ENCODE measurements at places on chromosomes 4 and X. TPM values are rescaled to one million over a fixed set of nuclear protein-coding genes. Genes with fewer than 3 reads are reported as not detected.

Gene SUPT20HL1
- total RNA-seq = not detected

Gene COX7B2
- total RNA-seq = not detected

Gene NAT8L
- 3.3 TPM for total RNA-seq

Gene GAGE2A
- not detected for total RNA-seq

Gene RBM46
- total RNA-seq = not detected

Gene CFAP47
- 0.09 TPM for total RNA-seq

Gene GPRASP1
- 4.0 TPM for total RNA-seq

Gene GRIA3
- 3.8 TPM for total RNA-seq

Gene DMP1
- total RNA-seq = not detected

Gene OCIAD2
- 16.5 TPM for total RNA-seq

Gene RAP2C
- 8.0 TPM for total RNA-seq

Gene UPF3B
- 1.9 TPM for total RNA-seq

Gene ERCC6L
- total RNA-seq = not detected

DNA sequence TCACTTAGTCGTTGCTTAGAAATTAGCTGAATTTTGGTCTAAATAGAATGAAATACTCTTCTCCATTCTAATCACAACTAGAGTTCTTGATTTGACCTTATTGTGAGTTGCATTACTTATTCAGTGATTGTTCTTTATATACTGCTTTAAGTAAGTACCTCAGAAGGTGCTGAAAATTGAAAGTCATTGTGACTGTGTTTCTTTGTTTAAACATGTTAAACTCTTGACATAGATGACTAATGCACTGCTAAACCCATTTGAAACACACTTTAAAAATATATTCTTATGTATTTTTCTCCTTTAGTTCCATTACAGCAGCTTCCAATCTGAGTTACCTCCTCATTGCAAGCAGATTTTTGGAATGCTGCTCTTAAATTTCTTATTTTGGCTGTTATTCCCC is 9.1 kb downstream of the TSPAN7 start:
- no peak for DNase-seq

GRCh38 chrX:13906093-13906492 is 89.2 kb upstream of the GPM6B start:
- no peak for DNase-seq

GRCh38 chrX:109036624-109037023 is 300.3 kb upstream of the IRS4 start:
- DNase-seq = no peak

GRCh38 chr4:123874063-123874462 is 477.5 kb downstream of the SPRY1 start:
- DNase-seq = no peak

DNA sequence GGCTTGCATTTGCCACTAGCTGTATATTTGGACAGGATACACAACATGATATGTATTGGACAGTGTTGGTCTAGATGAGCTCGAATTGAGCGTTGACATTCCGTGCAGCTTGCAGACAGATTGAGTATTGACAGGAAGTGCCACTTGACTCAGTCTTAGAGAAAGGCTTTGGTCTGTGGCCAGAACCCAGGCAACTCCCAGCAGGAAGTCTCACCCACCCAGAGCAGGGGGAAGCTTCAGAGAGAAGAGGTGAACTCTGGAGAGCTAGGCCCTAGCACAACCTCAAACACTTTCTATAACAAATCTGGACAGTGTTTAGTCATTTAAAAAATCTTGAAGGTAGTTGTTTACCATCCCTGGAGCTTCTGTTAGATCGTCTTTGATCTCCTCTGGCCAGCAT is 280.5 kb downstream of the FBXW7 start:
- no peak for DNase-seq

- DNase-seq = no peak
Observed at GRCh38 chrX:114787061-114787460, 203.2 kb downstream of the HTR2C start.

DNA sequence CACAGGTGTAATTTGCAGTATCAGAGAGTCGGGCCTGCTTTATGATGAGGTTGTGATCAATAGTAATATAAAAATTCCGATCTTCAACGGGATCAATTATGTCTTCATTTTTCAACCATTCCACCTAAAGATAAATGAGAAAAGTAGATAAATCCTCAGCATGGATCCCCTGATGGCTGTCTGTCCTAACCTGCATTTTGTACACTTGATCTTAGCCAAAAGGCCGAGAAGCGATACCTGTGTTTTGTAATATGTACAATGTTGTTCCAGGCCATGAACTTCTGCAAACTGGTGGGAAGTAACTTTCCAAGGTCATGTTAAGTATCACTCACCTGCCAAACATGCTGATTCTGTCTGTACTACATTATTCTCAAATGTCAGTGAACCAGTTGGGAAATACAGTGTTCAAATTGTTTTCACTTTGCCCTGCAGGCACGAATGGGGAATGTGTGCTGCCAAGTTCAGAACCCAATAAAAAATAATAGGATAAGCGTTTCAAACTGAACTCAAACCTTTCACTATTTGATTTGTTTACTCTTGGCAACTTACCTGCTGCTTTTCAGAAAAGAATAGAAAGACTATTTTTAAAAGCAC is 298.1 kb downstream of the UNC5C start:
- no peak for DNase-seq

GRCh38 chr4:76694056-76694455 is 203.9 kb downstream of the SOWAHB start:
- DNase-seq = no peak

DNA sequence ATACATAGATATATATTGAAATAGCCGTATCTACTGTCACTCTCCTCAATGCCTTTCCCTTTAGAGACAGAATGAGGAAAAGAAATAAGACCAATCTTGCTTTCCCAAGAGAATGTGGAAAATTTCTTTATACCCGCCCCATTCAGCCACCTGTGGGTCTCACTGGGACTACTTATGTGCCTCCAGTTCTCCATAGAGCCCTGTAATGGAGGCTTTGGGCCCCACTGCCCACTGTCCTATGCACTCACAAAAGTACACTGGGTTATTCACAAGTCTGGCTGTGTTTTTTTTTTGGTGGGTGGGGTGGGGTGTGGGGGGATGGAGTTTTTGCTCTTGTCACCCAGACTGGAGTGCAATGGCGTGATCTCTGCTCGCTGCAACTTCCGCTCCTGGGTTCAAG is 70.4 kb upstream of the ELOVL6 start:
- no peak for DNase-seq

DNA sequence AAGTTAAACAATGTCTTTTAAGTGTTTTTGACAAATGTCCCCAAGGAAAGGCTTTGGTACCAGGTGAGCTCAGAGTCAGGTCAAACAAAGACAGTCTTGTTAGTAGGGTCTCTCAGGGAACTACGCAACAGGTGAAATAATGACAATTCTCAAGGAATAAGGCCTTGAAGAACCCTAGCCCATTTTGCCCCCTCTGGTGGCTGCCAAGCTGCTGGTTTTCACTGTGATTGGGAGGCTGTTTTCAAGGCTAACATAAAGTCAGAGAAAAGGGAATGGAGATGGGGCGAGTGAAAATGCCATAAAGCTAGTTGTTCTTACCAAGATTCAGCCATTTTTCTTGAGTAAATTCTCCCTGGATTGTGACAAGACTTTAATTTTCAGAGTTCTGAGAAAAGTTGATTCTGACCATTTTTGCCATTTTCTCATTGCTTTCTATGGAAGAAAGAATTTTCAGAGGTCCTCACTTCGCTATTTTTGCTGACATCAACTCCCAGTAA is 58.7 kb downstream of the RWDD4 start:
- no peak for DNase-seq

DNA sequence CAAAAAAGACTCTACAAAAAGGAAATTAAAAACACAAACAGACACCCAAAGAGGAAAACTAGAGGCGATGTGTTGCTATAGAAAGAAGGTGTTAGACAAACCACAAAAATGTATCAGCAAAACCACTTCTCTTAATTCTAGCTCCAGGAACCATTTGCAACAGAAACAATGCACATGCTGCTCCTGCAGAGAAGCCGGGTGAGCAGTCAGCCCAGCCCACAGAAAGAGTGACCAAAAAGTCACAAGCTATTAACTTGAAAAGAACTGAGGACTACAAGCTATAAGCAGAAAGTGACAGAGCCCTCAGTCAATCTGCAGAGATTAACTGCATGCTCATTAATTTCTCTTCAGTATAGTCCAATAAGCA is 96.2 kb upstream of the KLHL13 start:
- no peak for DNase-seq

- DNase-seq = no peak
Observed at GRCh38 chr4:27090406-27090805, 229.8 kb downstream of the STIM2 start.

DNA sequence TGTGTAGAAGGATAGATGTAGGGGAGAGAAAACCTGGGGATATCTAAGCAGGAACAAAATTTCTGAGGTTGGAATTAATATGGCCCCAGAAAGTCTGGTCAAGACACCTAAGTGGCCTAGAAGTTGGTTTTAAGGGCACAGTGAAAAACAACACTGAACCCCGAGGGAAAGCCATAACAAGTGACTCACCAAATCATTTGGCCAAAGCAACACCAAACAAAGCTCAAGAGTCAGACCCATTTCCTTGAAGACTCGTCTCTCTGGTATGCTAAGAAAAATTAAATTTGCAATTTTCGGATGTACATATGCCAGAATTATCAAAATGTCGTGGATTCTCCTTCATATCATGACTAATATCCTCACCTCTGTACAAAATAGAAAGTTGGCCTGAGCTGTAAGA is 162.9 kb downstream of the SMIM20 start:
- no peak for DNase-seq

DNA sequence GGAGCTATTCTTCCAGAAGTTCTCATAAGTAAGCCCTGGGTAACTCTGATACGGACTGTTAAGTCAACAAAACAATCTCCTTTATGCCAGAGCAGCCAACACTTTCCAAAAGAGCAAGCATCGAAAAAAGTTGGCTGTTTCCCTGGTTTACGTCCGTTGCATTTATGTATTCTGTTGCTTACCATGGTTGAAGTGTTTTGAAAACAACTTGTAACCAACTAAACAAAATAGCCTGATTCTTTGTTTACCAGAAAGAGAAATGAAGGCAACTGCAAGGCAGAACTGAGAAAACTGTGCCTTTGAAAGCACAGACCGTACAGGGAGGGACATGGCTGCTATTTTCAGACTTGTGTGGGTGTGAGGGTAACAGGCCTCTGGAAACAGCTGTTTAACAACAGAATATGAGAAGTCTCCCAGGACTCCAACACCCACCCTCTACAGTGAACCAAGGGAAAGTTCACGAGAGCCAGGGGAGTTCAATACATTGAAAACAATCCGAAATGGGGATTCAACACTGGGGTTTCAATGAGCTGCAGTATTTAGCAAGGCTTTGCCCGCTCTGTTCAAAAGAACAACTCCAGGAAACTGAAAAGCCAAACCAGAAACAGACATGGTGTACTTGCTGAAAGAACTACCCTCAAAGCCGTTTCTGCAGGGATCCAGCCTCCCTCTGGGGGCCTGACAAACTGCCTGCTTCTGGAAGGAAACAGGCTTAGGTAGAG is 95.8 kb upstream of the EGFL6 start:
- DNase-seq = no peak

DNA sequence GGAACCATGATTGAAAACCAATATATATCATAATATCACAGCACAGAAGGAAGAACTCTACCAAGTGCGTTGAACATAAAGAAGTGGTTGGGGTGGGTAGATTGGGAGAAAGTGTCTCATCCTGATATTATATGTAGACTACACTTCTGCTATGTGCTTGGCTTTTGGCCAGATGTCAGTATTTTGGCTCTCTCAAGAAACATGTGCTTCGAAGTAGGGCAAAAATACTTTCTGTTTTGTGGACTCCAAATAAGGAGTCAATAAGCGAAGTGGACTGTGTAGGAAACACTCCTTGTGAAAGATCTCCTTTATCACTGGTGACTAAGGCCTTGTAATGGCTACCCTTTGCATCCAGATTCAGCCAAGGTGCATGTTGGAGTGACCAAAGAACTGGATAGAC is 7.8 kb upstream of the HPSE start:
- DNase-seq = no peak

- DNase-seq = no peak
Observed at GRCh38 chrX:73979551-73980131, 324.3 kb upstream of the ZCCHC13 start.

DNA sequence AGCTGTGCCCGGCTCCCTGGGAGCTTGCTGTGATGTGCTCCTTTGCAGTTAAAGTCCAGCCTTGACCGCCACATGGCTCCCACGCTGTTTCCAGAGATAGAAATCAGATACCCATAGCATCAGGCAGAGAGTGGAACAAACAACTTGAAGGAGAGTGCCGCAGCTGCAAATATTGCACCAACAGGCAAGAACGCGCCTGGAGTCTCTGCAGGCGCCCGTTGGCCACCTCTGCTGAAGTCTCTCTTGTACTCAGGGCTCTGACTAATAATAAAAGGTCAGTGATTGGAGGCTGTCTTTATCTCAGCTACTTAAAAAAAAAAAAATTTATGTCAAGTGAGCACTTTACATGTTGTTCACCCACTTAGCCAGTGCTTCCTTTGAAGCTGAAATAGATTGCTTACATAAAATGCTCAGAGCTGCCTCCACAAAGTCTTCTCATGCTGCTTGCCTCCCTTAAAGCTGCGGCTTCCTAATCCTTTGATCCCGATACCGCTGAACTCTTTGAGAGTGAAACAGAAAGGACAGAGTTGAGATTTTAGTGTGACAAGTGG is 30.9 kb upstream of the TENM3 start:
- DNase-seq = no peak

- no peak for DNase-seq
Observed at GRCh38 chr4:117889978-117890377, 144.3 kb upstream of the NDST3 start.

DNA sequence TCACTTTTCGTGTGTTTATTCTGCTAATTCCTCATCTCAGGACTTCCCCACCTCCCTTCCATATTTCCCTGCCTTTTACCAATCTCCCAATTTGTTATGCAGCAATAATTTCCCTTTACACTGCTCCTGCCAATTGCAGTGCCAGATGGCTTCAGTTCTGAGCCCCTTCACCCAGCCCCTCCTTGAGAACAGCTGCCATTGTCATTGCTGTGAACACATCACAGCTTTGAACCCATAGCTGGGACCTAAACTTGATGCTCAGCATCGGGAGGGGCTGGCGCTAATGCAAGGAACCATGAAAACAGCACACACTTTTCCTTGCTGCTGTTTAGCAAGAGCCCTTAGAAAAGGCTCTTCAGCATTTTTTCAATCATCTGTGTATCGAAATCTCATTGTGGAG is 104.9 kb downstream of the ALPK1 start:
- DNase-seq = no peak

- no peak for DNase-seq
Observed at GRCh38 chrX:53262918-53263394, 18.4 kb downstream of the IQSEC2 start.

GRCh38 chr4:64062991-64063390 is 346.3 kb downstream of the TECRL start:
- DNase-seq = no peak

DNA sequence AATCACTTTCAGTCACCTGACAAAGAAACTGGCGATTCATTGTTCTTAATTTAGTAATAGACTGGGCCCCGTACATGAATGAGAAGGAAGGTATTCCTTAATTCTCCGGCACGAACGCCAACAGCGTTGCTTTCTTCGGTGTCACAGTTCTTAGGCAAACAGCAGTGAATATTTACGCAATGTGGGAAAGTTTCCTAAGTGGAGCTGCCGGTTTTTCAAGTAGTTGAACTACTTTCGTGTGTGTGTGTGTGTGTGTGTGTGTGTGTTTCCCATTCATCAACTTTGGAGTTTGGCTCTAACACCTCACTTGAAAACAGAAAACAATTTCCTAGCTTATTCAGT is 651 bp downstream of the NXT2 start:
- DNase-seq = peak; percentile 69

- DNase-seq = no peak
Observed at GRCh38 chrX:77422891-77423648, 24.1 kb upstream of the FGF16 start.

GRCh38 chr4:65391382-65391781 is 278.9 kb downstream of the EPHA5 start:
- no peak for DNase-seq
